ENCODE measurements at places on chromosomes 1 and 21.

DNA sequence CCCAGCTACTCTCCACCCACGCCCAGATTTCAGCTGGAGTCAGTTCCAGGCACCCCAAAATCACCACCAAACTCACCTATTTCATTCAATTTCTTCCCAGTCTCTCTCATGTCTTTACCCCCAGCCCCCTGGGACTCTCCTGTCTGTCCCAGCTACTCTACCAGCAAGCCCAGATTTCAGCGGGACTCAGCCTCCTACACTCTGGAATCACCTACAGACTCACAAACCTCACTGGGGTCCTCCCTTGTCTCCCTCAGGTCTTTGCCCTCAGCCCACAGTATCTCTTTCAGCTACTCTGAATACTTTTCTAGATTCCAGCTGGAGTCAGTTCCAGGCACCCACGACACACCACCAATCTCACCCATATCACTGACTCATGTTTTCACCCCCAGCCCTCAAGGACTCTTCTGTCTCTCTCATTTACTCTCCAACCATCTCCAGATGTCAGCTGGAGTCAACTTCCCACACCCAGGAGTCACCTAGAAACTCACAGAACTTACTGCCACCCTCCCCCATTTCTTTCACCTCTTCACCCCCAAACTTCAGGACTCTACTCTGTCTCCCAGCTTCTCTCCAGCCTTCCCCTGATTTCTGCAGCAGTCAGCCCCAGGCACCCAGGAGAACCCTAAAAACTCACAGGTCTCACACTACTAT lies 1529.3 kb upstream of the TPTE start:
- DNase-seq = no peak

- DNase-seq = no peak
These were observed 723.0 kb downstream of the PTPRU start for GRCh38 chr1:29959356-29959755.

- no peak for DNase-seq
These were observed 185.5 kb downstream of the RYR2 start for GRCh38 chr1:237227476-237227875.

GRCh38 chr1:231818337-231818736 lies 191.7 kb downstream of the DISC1 start:
- DNase-seq = no peak

- DNase-seq = no peak
These were observed 14.1 kb downstream of the ADGRB2 start for GRCh38 chr1:31749785-31750735.

All from LoVo (cell line).